ENCODE measurements at places on chromosomes 7 and 10.

- no peak for DNase-seq
Measured at GRCh38 chr10:130934293-130935127, 377.0 kb downstream of the TCERG1L start.

- no peak for DNase-seq
Measured at GRCh38 chr7:51817694-51818225, 501.2 kb upstream of the COBL start.

GRCh38 chr10:100615908-100616307, 80.2 kb downstream of the HIF1AN start:
- no peak for DNase-seq

DNA sequence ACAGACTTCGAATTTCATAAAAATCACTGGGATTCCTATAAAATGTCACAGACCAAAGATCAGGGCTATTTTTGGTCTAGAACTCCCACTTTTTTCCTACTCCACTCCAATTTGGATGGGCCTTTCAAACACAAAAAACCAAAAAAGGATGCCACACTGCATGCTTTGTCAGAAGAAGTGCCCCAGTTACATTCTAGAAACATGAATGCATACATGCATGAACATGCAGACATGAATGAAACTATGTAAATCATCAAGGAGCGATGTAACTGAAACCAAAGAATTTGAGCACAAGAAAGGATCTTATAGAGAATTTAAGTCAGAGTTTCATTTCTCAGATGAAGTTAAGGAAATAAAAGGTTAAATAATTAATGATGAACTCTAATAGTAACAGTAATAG, 31.8 kb upstream of the FAM133B start:
- no peak for DNase-seq

- peak; percentile 62 for DNase-seq
Measured at GRCh38 chr7:130758429-130759056, 24.5 kb upstream of the KLF14 start.

DNA sequence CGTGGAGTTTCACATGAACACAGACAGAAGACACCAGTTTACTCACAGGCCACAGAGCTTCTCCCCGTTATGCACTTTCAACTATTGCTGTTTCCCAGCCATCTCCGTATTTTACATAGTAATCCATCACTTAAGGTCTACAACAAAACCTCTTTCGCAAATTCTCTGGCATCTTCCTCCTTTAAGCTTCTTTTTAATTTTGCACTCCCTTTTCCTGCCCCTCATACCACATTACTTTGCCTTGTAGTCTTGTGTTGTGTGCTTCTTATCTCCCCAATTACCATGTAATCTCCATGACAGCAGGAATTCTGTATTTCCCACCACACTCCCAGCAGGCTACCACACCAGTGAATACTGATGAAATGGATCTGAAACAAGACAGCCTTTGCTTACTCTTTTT, 87.3 kb downstream of the ODAD2 start:
- DNase-seq = peak; percentile 28

GRCh38 chr10:78570633-78571235, 498.0 kb upstream of the ZMIZ1 start:
- DNase-seq = no peak

- peak; percentile 42 for DNase-seq
Measured at GRCh38 chr10:12969951-12970350, 31.6 kb downstream of the CCDC3 start.

- DNase-seq = no peak
Measured at GRCh38 chr7:157053118-157053517, 42.7 kb upstream of the MNX1 start.

DNA sequence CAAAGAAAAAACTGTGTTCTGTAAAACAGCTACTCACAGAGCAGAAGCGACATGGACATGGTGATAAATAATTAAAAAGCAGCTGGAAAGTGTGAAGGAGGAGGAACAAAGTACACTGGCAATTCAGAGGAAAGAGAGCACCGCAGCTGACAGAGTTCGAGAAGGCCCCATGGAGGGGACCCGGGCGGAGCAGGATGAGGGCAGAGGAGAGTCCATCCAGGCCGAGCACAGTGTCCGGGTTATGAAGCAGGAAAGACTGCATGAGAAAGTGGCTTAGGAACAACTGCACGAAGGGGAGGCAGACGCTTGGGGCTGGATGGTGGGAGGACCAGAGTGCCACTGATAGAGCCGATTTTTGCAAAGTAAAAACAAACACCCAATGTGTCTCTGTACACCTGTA, 185.5 kb downstream of the ZMYND11 start:
- no peak for DNase-seq

DNA sequence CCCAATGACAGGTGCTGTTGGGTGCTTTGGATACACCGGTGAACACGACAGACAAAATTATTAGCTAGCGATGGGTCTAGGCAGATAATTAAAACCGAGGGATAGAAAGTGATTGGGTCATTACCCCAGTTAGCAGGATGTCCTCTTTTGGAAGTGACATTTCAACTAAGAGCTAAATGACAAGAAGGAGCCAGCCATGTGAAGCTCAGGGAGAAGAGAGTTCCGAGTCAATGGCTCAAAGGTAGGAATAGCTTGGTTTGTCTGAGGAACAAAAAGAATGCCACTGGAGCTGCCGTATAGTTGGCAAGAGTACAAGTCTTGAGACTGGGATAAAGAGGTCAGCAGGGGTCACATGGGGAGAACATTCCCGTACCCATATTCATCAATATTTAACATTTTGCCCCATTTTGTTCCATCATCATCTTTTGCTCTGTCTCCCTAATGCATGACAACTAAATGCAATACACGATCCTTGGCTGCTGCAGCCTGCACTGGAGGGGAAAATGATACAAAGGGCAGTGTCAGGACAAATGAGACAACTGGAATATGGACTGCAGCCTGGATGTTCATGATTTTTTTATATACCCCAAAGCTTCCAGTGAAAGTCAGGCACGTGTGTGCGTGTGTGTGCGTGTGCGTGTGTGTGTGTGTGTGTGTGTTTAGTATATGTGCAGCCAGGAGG, 115.7 kb downstream of the ICA1 start:
- no peak for DNase-seq

- DNase-seq = peak; percentile 83
Measured at GRCh38 chr7:33418251-33418701, 288.9 kb downstream of the BBS9 start.

GRCh38 chr10:28793482-28793881, 116.2 kb downstream of the BAMBI start:
- no peak for DNase-seq

DNA sequence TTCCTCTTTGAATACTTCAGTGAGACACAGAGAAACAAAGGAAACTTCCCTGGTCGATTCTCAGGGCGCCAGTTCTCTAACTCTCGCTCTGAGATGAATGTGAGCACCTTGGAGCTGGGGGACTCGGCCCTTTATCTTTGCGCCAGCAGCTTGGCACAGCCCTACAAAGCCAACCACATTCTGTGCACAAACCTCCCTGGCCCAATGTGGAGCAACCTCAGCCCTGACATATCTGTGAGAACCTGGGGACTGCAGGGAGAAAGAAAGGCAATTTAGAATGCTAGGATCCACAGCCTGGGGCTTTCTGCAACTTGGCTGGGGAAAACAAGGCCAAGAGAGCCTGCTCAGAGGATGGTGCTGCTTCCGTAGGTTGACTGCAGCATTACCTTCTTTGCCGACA, 63.5 kb upstream of the PRSS58 start:
- no peak for DNase-seq

- no peak for DNase-seq
Measured at GRCh38 chr10:96636551-96636950, 49.7 kb upstream of the TM9SF3 start.

DNA sequence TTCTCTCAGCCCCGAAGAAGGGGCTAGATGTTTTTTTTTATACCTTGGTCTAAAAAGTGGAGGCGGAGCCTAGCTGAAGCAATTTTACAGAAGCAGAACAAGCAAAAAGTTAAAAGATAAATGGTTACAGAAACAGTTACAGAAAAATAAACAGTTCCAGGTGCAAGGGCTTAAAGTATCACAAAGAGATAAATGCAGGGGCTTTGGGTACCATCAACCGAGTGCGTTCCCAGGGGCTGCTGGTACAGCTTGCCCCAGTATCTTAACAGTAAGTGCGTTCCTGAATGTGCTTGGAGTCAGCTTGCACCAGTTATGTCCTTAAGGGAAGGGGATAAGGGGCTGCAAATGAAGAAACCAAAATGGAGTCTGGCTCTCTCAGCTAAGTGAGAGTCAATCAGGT, 173.9 kb upstream of the MBL2 start:
- no peak for DNase-seq

DNA sequence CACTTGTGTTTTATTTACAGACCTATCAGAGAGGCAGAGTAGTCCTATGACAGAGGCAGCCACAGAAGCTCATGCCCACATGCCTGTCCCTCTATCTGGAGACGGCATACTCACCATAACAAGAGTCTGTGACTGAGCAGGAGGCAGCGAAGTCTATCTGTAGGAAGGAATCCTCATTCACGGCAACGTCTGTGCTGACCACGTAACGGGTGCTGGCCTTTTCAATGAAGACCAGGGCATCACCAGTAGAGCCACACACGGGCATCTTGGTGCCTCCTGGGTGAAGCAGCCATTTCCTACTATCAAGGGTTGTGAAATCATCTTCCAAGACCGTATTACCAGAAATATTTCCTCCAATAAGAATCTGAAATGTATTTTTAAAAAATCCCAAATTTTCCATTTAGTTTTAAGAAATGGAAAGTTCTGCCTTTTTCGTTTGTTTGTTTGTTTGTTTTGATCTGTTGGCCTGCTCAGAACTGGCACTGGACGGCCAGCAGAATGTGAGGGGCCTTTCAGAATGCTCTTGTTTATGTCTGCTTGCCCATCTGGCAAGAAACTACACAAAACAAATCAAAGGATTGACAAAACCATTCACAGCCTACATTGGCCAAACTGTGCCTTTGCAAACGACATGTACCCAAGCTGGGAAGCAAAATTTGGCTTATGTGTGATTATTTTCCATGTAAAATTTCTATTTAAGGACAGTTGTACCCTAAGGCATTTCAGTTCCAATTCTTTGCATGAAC, 93.1 kb upstream of the SLC26A5 start:
- DNase-seq = no peak

- peak; percentile 6 for DNase-seq
Measured at GRCh38 chr7:27339478-27339877, 96.9 kb downstream of the EVX1 start.

- DNase-seq = no peak
Measured at GRCh38 chr7:106367018-106367420, 82.2 kb upstream of the NAMPT start.

GRCh38 chr10:97023401-97024167, 162.2 kb downstream of the SLIT1 start:
- DNase-seq = no peak

DNA sequence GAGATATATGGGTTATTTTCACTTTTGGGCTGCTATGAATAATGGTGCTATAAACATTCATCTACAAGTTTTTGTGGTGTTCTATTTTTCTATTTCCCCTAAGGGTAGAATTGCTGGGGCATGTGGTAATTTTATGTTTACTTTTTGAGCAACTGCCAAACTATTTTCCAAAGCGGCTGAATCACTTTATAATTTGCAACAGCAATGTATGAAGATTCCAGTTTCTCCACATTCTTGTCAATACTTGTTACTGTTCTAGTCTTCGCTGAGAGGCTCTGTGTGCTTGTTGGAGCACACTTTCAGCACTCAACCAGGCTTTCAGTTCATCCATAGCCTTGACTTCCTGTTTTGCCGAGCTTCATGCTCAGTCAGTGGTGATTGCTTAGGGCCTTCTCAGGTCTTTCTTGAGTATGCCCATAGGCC, 39.0 kb downstream of the ADK start:
- peak; percentile 90 for DNase-seq

DNA sequence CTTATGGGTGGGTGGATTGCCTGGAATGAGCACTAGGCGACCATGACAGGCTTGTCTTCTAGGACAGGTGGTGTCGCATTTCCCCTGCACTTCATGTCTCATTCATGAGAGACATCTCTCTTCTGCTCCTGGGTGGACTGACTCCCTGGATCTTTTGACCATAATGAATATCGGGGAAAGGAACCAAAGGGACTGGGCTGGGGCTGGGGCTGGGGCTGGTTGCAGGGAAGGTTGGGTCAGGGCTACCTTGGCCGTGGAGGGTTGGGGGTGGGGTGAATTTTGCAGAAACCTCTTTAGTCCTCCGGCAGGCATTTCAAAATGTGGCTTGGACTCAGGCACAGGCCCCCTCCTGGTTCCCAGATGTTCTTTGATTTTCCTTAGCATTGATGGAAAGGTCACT, 319.2 kb downstream of the ZNF716 start:
- no peak for DNase-seq

GRCh38 chr10:118776960-118777359, 22.2 kb upstream of the CACUL1 start:
- DNase-seq = no peak

DNA sequence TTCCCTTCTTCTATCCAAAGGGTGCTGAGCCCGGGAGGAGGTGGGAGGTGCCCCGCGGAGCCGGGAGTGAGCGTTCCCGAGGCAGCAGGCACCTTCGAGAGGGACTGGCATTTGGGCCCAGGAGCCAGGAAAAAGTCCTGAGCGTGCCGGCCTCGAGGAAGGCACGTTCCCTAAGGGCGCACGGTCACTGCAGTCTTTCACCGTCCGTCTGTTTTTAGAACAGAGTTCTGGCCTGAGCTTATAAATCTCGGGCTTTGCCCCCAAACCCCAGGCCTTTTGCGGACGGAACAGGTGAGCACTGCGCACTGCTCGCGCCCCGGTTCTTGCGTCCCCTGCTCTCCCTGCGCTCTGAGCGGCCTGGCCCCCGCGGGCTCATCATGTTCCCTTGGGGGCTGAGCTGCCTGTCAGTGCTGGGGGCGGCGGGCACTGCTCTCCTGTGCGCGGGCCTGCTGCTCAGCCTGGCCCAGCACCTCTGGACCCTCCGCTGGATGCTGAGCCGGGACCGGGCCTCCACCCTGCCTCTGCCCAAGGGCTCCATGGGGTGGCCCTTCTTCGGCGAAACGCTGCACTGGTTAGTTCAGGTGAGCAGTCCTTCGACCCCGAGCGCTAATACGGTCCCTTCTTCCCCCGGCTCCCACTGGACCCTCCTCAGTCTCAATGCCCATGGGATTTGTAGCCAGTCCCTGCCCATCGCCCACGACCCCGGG, 442 bp downstream of the CYP26C1 start:
- no peak for DNase-seq

GRCh38 chr10:133085251-133086125, 2.2 kb upstream of the ADGRA1 start:
- DNase-seq = no peak

DNA sequence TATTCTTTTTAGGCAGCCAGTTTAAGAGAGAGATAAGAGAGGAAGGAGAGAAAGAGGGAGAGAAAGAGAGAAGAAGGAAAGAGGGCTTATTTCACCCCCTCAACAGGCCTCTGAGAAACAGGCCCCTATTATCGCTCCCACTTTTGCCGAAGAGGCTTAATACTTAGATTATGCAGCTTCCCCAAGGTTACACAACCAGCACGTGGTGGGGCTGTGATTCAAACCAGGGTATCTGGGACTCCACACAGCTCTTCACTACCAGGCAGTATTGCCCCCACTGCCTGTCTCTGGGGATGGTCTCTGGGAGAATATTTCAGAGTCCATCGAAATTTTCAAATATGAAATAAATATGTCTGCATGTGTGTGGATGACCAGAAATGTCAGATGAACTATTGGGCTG, 3.0 kb downstream of the GIMAP1 start:
- DNase-seq = no peak

DNA sequence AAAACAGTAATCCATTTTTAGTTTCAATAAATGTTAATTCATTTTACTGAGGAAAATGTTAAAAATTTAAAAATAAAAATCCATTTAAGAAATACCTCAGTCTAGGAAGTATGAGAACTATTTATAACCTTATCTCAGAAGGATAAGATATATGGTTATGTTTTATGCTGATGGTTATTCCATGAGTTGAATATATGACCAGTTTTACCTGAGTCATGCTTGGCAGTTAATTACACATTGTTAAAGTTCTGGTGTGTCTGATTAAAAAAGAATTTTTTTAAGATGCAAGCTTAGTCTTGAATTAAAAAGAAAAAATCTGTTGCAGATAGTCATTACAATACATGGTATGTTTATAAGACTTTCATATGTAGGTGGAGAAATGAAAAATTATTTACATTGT, 191.7 kb downstream of the ARL4A start:
- DNase-seq = no peak

All from mesenchymal stem cell (in vitro differentiated cells and primary cell).